ENCODE measurements at places on chromosomes 2 and 18.

- no peak for DNase-seq
Measured at GRCh38 chr2:190532581-190532980, 1.9 kb downstream of the NEMP2 start.

DNA sequence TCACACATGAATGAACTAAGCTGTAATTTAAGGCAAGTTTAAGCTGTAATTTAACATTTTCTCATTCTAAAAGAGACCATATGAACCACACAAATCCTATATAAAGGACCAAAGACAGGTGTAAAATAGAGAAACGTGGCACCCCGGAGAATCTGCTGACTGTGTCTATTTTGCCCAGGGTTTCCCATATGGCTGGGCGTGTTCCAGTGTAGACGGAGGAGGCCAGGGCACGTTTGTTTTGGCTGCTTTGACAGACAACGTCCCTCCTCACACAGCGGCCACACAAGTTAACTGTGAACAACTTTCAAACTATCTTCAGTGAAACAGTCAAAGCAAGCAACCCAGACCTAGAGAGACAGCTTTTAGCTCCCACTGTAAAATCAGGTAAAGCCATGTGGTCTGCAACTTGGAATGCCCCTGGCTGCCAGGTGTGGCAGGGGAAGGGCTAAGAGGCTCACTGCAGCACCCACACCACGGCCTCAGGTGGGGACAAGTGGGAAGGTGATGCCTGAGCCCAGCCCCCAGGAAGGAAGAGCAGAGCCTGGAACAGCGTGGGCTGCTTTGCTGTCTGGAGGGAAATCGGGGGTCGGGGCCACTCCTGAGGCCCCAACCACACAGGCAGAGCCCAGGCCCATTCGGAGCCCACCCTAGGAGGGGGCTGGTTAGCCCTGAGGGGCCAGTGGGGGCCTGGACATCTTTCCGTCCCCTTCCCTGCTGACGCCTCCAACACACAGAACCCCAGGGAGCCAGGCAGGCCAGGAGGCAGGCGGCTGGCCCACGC, 40.7 kb downstream of the SLC66A2 start:
- no peak for DNase-seq

DNA sequence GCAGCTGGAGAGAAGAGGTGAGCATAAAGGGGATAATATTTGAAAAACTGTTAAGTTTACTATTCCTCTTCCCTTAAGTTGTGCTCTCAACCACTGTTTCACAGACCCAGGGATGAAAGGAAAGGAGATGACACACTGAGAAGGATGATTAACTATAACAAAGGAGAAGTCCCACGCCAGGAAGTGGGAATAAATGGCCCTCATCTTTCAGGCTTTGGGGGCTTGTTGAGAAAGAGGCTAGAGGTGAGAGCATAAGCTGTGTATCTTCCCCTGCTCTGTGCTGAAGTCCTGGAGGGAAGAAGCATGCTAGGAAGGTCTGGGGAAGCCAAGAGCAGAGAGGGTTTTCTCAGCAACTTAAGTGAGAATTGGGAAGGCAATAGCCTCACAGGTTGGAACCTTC, 399.1 kb upstream of the ATP5MC3 start:
- no peak for DNase-seq

GRCh38 chr2:45192991-45193390, 183.7 kb upstream of the SIX2 start:
- no peak for DNase-seq

DNA sequence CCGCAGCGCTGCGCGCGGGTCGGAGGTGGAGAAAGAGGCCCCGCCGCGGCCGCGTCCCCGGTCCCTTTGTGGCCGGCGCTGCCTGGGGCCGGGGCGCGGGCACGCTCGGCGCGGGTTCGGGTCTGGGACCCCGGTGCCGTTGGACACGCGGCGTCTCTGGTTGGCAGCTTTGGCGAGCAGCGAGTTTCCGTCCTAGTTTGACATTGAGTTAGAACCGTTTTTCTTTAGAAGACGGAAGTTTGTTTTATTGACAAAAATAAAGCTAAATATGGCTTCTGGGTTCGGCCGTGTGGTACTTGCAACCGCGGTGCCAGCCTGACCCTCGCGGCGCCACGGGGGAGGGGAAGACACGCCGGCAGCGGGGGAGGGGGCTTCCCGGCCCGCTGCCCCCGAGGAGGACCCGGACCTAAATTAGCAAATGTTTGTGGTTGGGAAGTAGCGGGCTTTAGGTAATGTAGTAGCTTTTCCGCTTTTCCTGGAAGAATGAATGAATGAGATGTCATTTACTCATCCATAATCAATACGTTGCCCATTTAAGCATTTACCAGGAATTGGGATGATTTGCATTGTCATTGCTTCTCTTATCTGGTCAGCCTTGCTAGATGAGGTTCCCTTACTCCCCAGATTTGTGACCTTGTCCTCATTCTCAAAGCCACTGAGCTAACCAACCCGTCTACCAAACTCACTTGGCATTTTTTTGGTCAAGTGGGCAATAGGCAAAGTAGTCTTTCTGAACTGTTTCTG, 530 bp downstream of the GALNT1 start:
- no peak for DNase-seq

GRCh38 chr18:25351280-25351775, 638 bp downstream of the ZNF521 start:
- DNase-seq = no peak

DNA sequence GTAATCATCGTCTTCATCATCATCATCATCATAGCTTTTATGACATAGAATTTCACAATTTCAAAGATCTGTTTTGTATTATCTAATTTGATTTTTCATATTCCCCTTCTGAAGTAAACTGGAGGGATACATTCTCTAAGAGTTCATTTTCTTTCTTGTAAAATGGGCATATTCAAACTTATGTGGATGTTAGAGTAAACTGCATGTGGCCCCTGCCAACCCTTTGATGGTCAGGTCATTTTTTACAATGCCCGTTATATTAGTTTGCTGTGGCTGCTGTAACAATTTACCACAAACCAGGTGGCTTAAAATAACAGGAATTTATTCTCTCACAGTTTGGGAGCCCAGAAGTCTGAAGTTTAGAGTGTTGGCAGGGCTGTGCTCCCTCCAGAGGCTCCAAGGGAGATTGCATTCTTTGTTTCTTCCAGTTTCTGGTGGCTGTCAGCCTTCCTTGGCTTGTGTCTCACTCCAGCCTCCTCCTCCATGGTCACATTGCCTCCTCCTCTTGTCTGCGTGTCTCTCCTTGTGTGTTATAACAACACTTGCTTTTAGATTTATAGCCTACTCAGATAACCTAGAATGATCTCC, 127.5 kb upstream of the MMADHC start:
- no peak for DNase-seq

DNA sequence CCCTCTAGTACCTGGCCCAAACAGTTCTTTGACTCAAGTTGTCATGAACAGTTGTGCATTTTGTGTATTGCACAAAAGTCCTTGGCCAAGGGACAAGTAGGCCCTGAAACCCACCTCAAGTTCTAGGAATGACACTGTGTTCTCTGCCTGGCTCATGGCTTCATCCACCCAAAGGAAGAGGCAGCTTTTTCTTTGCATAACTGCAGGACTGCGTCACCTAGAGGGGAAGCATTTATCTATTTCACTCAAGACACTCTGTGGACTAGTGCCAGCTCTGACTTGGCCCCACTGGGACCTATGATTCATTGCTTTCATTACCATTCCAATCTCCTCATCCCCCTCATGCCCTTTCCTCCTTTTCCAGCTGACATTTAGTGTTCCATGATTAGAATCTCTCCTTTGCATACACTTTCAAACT, 119.3 kb upstream of the SIX2 start:
- no peak for DNase-seq

DNA sequence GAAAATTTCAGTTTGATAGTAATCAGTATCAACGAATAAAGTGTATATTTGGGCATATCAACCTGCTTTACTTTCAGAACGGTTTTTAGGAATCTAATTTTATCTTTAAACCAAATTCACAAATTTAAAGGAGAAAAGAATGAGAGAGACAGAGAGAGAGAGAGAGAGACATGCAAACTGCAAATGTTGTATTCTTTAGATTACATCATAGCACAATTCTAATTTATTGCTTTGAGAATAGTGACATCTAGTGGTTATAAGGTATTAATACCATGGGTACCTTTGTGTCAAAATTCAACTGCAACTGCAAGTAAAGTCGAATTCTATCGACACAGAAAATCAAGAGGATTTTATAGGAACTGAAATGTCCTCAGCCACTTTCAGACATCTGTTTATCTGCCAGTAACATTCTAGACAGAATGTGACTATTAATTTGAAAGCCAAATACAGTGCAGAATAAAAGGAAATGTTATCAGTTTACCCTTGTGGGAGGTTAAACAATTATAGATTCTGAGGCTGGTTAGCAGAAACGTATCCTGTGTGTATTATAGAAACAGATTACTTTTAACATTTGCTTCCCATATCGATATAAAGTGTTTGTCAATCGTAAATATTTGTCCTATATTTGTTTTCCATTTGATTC, 529.8 kb upstream of the VRK2 start:
- DNase-seq = no peak

GRCh38 chr2:168244318-168244717, 3.1 kb downstream of the STK39 start:
- DNase-seq = peak; percentile 21

- DNase-seq = no peak
Measured at GRCh38 chr18:11407940-11408339, 201.5 kb upstream of the SLC35G4 start.

- DNase-seq = no peak
Measured at GRCh38 chr18:58549814-58550339, 79.0 kb downstream of the ALPK2 start.

- no peak for DNase-seq
Measured at GRCh38 chr2:240448387-240449274, 13.2 kb downstream of the GPC1 start.

DNA sequence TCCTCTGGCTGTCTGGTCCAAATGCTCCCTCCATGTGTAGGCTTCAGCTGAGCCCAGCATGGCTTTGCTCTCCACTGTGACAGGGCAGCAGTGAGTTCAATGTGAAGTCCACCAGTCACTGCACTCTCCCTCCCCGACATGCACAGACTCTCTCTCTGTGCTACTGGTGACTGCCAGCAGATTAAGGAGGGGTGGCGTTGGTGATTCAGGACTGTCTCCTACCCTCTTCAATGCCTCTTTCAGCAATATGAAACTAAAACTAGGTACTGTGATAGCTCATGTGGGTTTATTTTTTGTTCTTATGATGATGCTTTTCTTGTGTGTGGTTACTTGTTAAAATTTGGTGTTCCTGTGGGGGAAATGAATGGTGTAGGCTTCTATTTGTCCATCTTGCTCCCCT, 201.0 kb upstream of the RBMS1 start:
- no peak for DNase-seq

DNA sequence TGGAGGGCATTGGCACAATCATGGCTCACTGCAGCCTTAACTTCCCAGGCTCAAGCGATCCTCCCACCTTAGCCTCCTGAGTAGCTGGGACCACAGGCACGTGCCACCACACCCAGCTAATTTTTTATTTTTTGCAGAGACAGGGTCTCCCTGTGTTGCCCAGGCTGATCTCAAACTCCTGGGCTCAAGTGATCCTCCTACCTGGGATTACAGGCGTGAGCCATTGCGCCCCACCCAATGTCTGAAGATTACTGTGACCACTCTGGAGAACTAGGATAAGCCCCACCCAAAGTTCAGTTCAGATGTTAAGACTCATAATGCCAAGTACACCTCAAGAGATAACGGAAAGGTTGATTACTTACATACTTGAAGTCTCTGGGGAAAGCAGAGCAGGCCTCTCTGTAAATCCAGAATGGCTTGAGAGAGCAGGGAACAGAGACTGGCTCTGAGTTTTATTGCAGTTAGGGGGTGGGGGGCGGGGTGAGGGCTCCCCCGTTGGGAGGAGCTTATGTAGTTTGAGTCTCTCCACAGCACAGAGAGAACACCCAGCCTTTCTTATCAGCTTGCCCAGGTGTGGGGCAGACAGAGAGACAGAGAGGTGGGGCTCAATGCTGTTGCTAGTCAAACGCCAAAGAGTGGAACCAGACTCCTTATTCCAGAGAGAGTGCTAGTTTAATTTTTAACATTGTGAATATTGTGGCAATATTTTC, 26.5 kb upstream of the ERICH2 start:
- DNase-seq = no peak

DNA sequence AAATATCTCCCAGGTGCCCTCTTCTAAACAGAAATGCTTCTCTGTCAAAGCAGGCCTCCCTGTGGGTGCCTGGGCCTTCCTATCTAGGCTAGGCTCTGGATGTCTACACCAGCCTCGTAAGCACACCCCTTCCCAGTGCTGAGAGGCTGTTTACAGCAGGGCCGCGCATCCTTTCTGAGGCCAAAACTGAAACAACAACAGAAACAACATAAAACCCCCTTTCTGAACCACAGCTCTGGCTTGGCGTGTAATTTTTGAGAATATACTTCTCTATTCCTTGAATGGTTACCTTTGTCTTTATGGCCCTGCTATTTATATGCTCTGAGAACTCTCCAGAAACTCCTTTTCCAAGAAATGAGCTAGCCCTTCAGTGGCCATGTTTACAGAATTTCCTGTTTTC, 118.4 kb downstream of the BCL2L11 start:
- no peak for DNase-seq

- DNase-seq = no peak
Measured at GRCh38 chr18:68679528-68679927, 35.4 kb downstream of the TMX3 start.

DNA sequence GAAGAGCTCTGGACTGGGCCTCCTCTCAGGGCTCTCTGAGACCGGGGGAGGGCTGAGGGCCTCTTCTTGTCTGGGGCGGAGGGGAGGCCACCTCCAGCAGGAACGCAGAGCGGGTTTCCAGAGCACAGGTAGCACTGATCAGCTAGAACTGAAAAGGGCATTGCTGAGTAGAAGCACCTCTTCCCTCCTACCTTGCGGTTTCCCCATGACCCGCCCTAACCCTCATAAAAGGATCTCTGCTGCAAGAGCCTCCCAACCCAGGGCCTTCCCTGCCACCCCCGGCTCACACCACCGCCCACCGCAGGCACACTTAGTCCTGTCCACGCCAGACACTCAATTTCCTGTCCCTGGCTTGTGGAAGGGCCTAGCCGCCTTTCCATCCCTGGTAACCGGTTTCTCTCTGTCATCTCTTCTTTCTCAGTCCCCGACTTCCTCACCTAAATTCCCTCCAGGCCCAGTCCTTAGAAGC, 966 bp downstream of the ADCY3 start:
- no peak for DNase-seq

- DNase-seq = no peak
Measured at GRCh38 chr18:79917853-79918614, 33.4 kb downstream of the SLC66A2 start.

DNA sequence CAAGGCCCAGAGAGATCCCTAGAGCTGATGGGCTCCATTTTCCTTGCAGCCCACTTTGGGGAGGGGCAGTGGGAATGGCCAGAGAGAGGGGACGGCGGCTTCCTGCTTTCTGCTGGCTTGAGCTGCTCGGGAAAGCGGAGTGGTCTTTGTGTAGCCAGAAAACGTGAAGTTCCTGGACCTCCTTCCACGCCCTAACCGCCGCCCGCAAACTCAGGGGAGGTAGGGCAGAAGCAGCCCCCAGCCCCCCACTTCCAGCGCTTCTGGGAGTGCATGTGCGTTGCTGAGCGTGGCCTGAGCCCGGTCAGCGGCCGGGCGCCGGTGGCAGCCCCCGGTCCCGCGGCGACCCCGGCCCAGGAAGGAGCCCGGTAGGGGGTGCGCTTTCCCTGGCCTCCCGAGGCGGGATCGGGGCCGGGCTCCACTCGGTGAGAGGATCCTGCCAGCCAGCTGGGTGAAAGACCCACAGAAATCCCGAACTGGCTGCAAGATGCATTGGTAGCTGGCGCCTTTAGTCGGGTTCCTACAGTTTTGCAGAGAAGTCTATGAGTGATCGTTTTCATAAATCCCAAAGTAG, 25.3 kb upstream of the BOD1L2 start:
- DNase-seq = no peak
